ENCODE measurements at places on chromosomes 7 and 10.

GRCh38 chr10:68606918-68607317 lies 46.8 kb downstream of the TET1 start:
- DNase-seq = no peak
- H3K27me3 ChIP-seq = no peaks in the 10 kb centered on the region
- no peaks in the 10 kb centered on the region for H3K36me3 ChIP-seq
- H3K4me3 ChIP-seq = no peak overlapping the region
- H3K4me1 ChIP-seq = peaks cover 12% of the 10 kb centered on the region

DNA sequence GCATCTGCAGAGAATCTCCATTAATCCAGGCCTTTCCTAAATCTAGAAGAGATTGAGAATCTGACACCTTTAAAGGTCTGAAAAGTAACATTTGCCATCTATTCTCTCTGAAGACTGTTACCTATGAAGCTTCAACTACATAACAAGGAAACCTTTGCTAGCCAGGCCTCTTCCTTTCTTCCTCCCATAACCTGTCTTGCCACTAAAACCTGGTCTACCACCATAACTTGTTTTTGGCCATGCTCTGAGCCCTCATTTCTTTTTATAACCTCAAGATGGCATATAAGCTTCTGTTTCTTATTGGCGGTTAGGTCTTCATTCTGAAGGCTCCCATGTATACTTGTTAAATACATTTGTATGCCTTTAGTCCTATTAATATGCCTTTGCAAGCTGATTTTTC lies 348.4 kb upstream of the MEOX2 start:
- no peaks in the 10 kb centered on the region for H3K36me3 ChIP-seq
- no peak for DNase-seq
- H3K27ac ChIP-seq = no peak overlapping the region
- H3K4me1 ChIP-seq = no peaks in the 10 kb centered on the region
- H3K27me3 ChIP-seq = no peaks in the 10 kb centered on the region

DNA sequence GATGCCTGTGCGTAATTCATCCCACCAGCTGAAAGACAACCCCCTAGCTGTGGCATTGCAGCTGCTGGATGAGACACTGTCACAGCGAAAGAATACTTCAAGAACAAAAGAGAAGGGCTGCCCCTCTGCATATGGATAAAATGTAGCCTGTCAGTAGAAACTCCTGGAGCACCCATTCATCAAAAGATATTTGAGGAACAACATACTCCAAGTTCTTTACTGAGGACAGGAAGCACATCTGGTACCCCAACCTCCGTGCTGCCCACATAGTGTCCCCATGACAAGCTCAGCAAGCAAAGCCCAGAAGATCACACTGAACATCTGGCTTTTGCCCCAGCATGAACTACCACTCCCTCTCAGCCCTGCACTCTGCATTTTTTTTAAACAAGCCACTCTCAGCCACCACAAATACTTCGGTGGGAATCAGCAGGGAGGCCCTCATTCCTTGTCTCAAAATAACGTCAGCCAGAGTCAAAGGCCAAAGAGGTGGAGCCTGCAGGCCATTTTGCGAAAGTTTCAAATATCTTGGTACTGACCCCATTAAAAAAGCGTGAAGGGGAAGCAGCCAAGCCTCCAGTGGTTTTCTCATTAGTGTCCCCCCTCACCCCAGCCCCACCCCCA lies 1.7 kb downstream of the CREB3L2 start:
- no peaks in the 10 kb centered on the region for H3K36me3 ChIP-seq
- H3K27ac ChIP-seq = peak overlapping the region; percentile 76
- H3K4me1 ChIP-seq = peaks cover 26% of the 10 kb centered on the region
- no peak for DNase-seq
- H3K27me3 ChIP-seq = no peaks in the 10 kb centered on the region

GRCh38 chr10:128481152-128481840 lies 355.1 kb upstream of the MKI67 start:
- no peaks in the 10 kb centered on the region for H3K4me1 ChIP-seq
- H3K27ac ChIP-seq = no peak overlapping the region
- H3K27me3 ChIP-seq = peaks cover 17% of the 10 kb centered on the region
- no peak overlapping the region for H3K4me3 ChIP-seq
- no peaks in the 10 kb centered on the region for H3K36me3 ChIP-seq

- peak; percentile 99 for DNase-seq
- peak overlapping the region; percentile 78 for H3K27ac ChIP-seq
- H3K4me1 ChIP-seq = peaks cover 64% of the 10 kb centered on the region
- no peaks in the 10 kb centered on the region for H3K27me3 ChIP-seq
- H3K4me3 ChIP-seq = peak overlapping the region; percentile 10
- H3K36me3 ChIP-seq = no peaks in the 10 kb centered on the region
Measured at GRCh38 chr10:52488606-52489485, 174.8 kb downstream of the DKK1 start.

DNA sequence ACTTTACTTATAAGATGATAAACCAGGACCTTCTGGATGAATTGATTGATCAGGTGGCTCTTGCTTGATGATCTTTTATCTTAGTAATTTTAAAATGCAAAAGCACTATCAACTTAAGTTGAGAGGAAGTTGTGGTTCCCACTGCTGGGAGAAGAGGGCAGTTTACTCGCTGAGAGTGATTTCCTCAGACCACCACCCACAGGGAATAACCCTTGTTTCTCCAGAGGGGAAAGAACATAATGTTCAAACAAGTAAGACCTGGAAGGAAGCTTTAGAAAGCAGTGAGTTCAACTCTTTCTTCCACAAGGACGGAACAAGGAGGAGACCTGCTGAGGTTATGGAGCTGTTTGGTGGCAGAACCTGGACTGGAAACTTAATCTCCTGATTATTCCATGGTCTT lies 138.7 kb downstream of the FAM204A start:
- H3K4me3 ChIP-seq = no peak overlapping the region
- no peaks in the 10 kb centered on the region for H3K4me1 ChIP-seq
- no peak for DNase-seq
- H3K36me3 ChIP-seq = no peaks in the 10 kb centered on the region
- H3K27me3 ChIP-seq = peaks cover 39% of the 10 kb centered on the region

DNA sequence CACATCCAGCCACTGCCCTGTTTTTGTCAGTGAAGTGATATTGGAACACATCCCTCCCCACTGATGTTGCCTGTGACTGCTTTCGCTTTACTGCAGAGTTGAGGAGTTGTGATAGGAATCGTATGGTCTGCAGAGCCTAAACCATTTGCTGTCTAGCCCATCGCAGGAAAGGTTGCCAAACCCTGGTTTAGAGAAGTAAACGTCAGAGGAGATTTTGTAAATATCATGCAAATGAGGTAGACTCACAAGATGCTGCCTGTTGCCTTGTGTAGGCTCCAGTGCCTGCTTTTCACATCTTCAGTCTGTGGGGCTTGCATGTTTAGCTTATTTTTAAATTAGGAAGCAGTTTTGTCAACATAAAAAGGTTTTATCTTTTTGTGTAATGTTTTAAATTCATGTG lies 107.1 kb downstream of the TRRAP start:
- H3K27me3 ChIP-seq = no peaks in the 10 kb centered on the region
- H3K36me3 ChIP-seq = peaks cover 51% of the 10 kb centered on the region
- no peak overlapping the region for H3K4me3 ChIP-seq
- DNase-seq = no peak

- H3K4me1 ChIP-seq = peaks cover 8% of the 10 kb centered on the region
- H3K27me3 ChIP-seq = no peaks in the 10 kb centered on the region
- DNase-seq = no peak
- H3K4me3 ChIP-seq = peak overlapping the region; percentile 69
- no peak overlapping the region for H3K27ac ChIP-seq
- H3K36me3 ChIP-seq = no peaks in the 10 kb centered on the region
Measured at GRCh38 chr7:66629222-66630062, 761 bp downstream of the KCTD7 start.

- H3K4me3 ChIP-seq = no peak overlapping the region
- H3K4me1 ChIP-seq = peaks cover 52% of the 10 kb centered on the region
- no peaks in the 10 kb centered on the region for H3K27me3 ChIP-seq
- peaks cover 9% of the 10 kb centered on the region for H3K36me3 ChIP-seq
Measured at GRCh38 chr10:74640134-74640921, 186.1 kb upstream of the KAT6B start.

DNA sequence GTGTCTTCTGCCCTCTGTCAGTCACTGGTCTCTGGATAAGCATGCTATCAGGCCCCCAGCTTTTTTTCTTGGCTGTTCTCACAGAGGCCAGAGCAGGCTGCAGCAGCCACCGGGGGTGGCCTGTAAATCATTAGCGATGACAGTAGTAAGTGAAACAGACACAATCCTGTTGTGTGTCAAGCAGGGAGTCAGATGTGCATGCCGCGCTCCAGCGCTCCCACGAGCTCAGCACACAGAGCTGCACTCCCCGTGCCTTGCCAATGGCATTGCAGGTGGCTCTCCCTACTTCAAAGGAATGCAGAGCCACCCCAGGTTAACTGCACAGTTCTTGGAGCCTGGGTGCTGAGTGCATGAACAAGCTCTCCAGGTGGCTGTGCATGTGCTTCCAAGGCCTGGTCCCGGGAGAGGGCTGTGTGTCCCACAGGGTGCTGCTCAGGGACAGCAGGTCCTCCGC lies 226.1 kb downstream of the GLRX3 start:
- no peak for DNase-seq
- no peak overlapping the region for H3K27ac ChIP-seq
- H3K27me3 ChIP-seq = no peaks in the 10 kb centered on the region
- no peak overlapping the region for H3K4me3 ChIP-seq

DNA sequence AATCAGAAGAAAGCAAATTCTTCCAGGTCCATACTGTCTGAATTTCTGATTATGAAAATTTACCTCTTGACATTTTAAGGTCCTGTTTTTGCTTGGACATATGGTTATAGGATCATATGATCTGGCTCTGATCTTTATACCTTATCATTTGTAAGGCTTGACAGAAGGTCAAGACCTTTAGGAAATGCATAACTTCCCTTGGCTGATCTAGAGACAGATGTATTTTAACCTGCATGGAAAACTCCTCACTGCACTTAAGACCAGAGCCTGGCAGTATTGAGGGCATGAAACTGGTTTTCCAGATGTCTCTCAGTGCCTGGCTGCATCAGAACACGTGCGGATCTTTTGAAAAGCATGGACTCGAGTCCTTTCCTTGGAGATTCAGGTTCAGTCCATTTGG lies 55.9 kb downstream of the TRRAP start:
- DNase-seq = no peak
- H3K27me3 ChIP-seq = no peaks in the 10 kb centered on the region
- H3K4me3 ChIP-seq = no peak overlapping the region
- H3K27ac ChIP-seq = no peak overlapping the region

GRCh38 chr7:28130277-28130676 lies 50.3 kb downstream of the JAZF1 start:
- H3K36me3 ChIP-seq = no peaks in the 10 kb centered on the region
- H3K4me3 ChIP-seq = no peak overlapping the region
- no peaks in the 10 kb centered on the region for H3K27me3 ChIP-seq
- 0 out of 2 replicates have a peak, but pooled peaks cover 6% of the 10 kb centered on the region for H3K4me1 ChIP-seq

DNA sequence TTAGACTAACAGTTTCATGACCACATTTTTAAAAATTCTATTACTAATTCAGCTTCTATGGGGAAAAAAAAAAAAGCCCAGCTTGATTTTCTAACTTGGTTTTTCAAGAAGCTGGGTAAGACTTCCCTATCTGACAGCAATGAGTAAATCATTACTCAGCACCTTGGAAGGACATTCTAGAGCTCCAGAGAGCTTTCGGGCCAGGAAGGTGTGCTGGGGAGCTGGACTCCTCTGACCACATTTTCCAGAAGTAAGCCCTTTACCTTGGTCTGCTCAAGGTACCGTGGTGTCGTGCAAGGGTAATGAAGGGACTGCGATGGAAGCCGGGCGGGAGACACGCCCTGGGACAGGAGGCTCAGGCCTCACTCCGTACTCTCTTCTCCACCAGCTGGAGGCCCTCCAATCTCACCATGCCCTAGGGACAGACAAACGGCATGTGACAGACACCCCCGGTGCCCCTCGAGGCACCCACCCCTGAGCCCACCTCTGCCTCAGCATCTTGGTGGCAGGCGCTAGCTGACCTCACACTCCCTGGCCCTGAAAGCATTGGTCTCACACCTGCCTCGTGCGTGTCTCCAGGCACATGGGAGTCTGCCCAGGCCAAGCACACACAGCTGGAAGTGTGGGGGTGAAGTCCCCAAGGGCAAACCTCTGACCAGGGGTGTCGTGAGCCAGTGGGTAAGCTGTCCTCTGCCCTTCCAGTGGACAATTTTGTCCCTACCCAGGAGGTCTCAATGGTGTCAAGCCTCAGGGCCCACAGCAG lies 152.1 kb downstream of the OAT start:
- peak; percentile 51 for DNase-seq
- H3K27ac ChIP-seq = no peak overlapping the region
- 0 out of 2 replicates have a peak, but pooled peaks cover 8% of the 10 kb centered on the region for H3K27me3 ChIP-seq
- H3K4me1 ChIP-seq = peaks cover 8% of the 10 kb centered on the region

DNA sequence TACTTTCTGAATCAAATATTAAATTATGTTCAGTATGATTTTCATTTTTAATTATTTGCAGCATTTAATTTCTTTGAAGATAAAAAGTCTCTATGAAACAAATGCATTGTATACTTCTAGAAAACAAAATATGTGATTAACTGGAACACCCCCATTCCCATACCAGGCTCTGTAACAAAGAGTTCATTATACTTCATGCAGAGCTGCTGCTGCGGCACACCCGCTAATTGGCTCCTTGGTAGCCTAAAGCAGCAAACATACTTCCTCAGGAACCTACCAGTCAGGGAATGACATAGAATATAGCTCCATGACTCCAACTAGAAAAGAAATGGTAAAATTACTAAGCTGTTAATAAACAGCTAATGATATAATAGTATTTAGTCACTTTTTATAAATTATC lies 19.3 kb downstream of the RAB11FIP2 start:
- DNase-seq = no peak
- no peak overlapping the region for H3K27ac ChIP-seq
- H3K36me3 ChIP-seq = no peaks in the 10 kb centered on the region
- no peak overlapping the region for H3K4me3 ChIP-seq
- peaks cover 8% of the 10 kb centered on the region for H3K4me1 ChIP-seq

- no peak overlapping the region for H3K4me3 ChIP-seq
- no peaks in the 10 kb centered on the region for H3K36me3 ChIP-seq
- H3K27ac ChIP-seq = no peak overlapping the region
- no peaks in the 10 kb centered on the region for H3K27me3 ChIP-seq
- no peak for DNase-seq
Measured at GRCh38 chr10:30373596-30374327, 24.7 kb upstream of the MTPAP start.

GRCh38 chr10:47405857-47406547 lies 21.9 kb upstream of the ZNF488 start:
- no peaks in the 10 kb centered on the region for H3K27me3 ChIP-seq
- peaks cover 51% of the 10 kb centered on the region for H3K4me1 ChIP-seq
- peak overlapping the region; percentile 95 for H3K27ac ChIP-seq

- no peaks in the 10 kb centered on the region for H3K36me3 ChIP-seq
- peak overlapping the region; percentile 69 for H3K4me3 ChIP-seq
- H3K27ac ChIP-seq = no peak overlapping the region
Measured at GRCh38 chr10:110225441-110225755, 18.0 kb downstream of the MXI1 start.

GRCh38 chr10:78248651-78249464 lies 215.2 kb downstream of the RPS24 start:
- no peak for DNase-seq
- no peaks in the 10 kb centered on the region for H3K4me1 ChIP-seq
- H3K27ac ChIP-seq = no peak overlapping the region
- H3K36me3 ChIP-seq = no peaks in the 10 kb centered on the region
- H3K27me3 ChIP-seq = no peaks in the 10 kb centered on the region

GRCh38 chr10:7610026-7610425 lies 56.7 kb downstream of the ITIH5 start:
- peaks cover 12% of the 10 kb centered on the region for H3K27me3 ChIP-seq
- DNase-seq = no peak
- no peak overlapping the region for H3K27ac ChIP-seq
- no peaks in the 10 kb centered on the region for H3K36me3 ChIP-seq

- no peak for DNase-seq
- H3K36me3 ChIP-seq = no peaks in the 10 kb centered on the region
- no peak overlapping the region for H3K4me3 ChIP-seq
- no peaks in the 10 kb centered on the region for H3K4me1 ChIP-seq
Measured at GRCh38 chr10:90993340-90993739, 72.5 kb upstream of the ANKRD1 start.
